ENCODE measurements at places on chromosomes 16 and 17.

- DNase-seq = no peak
These were observed 10.2 kb downstream of the SOX8 start for GRCh38 chr16:991773-992172.

DNA sequence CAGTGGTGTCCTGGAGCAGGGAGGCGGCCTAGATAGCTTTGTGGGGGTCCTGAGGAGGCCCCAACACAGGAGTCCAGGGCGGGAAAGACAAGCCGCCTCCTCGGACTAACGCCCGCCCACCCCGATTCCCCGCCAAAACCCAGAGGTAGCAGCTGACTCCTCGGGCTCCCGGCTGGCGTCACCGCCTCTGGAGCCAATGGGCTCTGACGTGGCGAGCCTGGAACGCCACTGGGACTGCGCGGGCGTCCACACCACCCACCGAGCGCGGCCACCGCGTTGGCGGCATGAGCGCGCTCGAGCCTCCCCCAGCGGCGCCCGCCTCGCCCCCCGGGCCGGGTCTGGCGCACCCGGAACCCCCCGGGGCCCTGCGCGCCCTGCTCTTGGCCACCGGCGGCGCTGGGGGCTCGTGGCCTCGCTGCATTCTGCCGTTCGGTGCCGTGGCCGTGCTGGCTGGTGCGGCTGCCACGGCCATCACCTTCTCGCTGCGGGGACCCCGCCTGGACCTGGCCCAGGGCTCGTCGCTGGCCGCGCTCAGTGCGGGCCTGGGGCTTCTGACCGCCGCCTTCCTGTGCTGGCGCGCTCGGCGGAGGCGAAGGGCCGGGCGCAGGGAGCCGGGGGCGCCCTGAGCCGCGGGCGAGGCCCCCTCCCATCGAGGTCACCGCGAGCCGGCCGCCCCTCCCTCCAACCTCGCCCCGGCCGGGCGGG, 3.4 kb upstream of the NTN3 start:
- DNase-seq = peak; percentile 96

DNA sequence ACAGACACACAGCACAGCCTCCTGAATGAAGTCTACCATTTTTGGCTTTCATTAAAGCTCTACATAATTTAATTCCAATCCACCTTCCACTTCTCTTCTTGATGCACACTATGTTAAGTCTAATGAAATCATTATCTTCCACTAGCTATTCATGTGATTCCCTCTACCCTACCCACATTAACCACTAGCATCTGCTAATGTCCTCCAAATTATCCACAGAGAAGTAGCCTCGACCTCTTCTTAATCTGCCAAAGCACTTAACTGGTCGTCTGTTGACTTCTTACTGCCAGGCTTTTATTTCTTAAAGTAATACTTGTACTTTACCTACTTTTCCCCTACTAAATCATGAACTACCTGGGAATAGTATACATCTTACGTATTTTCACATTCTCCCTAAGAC, 91.8 kb downstream of the NCOR1 start:
- DNase-seq = no peak

DNA sequence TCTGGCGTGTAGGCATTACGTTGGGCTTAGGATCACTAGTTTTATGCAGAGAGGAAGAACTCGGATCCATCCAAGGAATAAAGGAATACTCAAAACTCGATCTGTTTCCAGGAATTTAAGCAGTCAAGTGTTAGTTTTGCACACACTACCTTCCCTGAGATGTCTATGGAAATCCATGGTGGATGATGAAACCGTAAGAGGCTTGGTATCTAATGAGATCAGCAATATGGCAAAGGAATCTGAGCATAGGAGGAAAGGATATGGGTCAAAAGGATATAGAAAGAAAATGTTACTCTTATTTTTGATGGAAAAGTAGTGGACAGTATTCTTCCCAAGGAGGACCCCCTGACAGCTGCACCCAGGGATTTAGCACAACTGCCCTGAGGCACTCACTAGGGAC, 59.6 kb downstream of the SMG6 start:
- no peak for DNase-seq
